Omental fat pad (tissue), 4 donors: ENCODE measurements at places on chromosomes 2 and 18. TPM values are rescaled to one million over a fixed set of nuclear protein-coding genes. Genes with fewer than 3 reads are reported as not detected.

The C2orf72 gene
- total RNA-seq: 0.19 TPM

The TIA1 gene
- total RNA-seq: 51.8 TPM

The GATA6 gene
- total RNA-seq: 19.1 TPM

The GALR1 gene
- not detected for total RNA-seq

The DNAH7 gene
- total RNA-seq: 0.16 TPM
